Stimulated activated memory B cell treated with anti-CD40 and anti-IgM and Interleukin-4, amounts not matched to agents 10 μg/mL and 1 μg/mL and 100 μg/mL, for 72 hours (primary cell): ENCODE measurements at places on chromosomes 6 and 20.

DNA sequence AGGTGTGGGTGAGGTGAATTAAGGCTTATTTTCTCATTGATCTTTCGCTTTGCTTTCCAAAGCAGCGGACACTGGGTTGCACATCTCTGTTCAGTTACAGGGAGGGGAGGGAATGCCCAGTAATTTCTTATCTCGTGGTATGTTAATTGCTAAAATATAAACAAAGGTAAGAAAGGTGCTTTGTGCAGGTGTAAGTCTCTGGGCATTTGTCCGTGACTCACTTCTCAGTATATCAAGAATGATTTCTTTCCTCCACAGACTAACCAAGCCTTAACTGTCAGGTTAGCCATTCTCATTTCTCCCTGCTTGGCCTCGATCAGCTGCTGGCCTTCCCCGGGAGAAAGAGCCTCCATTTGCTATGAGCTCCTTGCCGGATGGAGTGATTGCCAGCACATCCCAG lies 862.1 kb downstream of the KIF16B start:
- no peak for ATAC-seq

- ATAC-seq = no peak
Observed at GRCh38 chr6:127939442-127940066, 38.7 kb upstream of the THEMIS start.

GRCh38 chr6:108002365-108003221 lies 44.6 kb upstream of the SEC63 start:
- ATAC-seq = no peak

GRCh38 chr20:18886756-18887155 lies 73.2 kb downstream of the SCP2D1 start:
- no peak for ATAC-seq

DNA sequence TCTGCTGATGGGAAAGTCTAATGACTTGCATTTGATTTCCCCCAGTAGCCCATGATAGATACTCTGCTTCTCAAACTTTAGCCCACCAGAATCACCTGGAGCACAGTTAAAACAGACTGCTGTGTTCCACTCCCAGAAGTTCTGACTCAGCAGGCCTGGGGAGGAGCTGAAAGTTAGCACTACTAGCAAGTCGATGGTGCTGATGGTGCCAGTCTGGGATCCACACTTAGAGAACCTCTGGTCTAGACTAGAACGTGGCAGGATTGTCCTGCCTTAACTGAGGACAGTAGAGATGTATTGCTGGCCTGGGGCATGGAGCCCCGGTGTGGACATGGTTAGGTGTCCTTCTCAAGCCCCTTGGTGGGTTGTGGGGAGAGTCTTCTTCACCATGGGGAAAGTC lies 8.7 kb downstream of the TOX2 start:
- peak; percentile 19 for ATAC-seq

- ATAC-seq = peak; percentile 24
Observed at GRCh38 chr6:100504786-100505737, 40.3 kb upstream of the SIM1 start.

DNA sequence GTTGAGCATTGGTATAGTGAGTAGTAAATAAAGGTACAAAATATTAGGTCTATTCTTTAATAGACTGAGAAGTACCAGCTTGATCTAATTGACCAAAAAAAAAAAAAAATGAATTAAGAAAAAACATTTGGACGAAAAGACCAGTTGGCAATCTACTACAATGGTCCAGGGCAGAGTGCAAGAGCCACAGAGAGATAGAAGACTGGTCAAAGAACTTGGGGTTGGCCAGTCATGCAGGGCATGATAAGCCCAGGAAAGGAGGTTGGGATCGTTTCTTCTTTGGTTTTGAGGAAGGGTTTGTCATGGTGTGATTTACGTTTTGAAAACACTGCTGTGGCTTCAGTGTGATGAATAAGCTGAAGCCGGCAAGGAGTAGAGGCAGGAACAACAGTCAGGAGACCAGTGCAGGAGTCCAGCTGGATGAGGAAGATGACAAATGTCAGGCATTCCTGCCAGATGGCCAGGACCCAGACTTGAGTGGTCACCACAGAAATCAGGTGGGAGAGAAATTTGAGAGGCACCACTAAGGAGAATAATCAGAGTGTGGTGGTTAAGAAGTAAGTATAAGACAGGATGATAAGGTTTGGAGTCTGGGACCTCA lies 14.0 kb downstream of the SMLR1 start:
- no peak for ATAC-seq

- no peak for ATAC-seq
Observed at GRCh38 chr6:119360262-119360915, 10.8 kb upstream of the MAN1A1 start.

DNA sequence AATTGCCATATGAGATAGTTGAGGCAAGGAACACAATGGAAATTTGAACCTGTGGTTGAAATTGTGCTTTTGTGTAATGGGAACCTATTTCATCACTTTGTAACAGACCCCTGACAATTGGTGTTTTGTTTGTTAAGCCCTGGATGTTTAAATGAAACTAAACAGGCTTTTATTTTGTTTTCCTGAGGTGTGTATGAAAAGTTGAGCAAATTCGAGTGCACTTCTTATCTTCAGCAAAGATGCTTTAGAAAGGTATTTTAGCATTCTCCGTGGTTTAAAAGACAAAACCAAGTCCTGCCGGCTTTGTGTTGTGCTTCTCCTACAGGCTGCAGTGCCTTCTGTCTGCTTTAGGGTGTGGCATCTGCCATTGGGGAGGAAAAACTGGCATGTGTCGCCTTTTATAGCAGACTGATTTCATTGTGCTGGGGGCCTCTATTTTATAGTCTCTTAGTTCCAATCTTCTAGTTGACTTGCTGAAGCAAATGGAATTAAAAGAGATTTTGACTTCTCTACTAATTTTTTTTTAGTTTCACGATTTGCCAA lies 2.2 kb upstream of the ARID1B start:
- no peak for ATAC-seq

GRCh38 chr20:48687117-48687800 lies 140.5 kb downstream of the PREX1 start:
- ATAC-seq = no peak

DNA sequence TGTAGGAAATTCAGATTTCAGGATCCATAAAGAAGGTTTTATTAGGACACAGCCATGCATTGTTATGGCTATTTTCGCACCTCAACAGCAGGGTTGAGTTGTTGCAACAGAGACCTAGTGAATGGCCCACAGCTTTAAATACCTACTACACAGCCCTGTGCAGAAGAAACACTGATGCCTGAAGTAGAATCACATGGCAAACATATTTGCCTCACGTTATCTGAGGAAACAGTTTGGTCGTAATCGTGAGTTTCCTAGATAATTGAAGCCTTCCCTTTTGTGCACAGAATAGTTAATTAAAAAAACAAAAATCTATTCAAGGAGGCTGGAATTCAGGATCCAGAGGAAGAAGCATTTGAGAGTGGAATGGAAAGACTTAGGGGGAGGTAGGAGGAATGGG lies 55.1 kb downstream of the GCNT2 start:
- ATAC-seq = no peak

DNA sequence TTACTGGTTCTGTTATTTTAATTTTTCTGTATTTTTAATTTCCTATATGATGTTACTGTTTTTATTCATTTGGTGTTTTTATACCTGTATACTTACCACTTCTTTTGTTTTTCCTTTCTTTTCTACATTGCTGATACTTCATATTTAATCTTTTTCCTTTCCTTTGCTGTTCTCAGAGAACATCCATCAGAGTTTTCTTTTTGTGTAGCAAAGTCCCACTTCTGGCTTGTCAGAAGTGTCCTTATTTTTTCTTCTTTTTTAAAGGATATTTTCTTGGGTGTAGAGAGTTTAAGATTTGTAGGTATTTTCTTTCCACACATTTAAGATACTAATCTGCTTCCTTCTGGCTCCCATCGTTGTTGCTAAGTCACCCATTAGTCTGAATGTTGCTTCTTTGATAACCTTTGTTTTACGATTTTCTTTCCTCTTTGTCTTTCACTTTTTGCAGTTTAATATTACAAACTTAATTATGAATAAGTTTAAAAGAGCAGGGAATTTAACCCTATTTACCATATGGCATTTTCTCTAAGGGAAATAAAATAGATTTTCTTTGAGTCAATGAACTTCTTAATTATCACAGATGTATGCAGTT lies 18.5 kb downstream of the CD2AP start:
- ATAC-seq = no peak

GRCh38 chr6:151380848-151381205 lies 10.5 kb downstream of the ZBTB2 start:
- ATAC-seq = peak; percentile 47

GRCh38 chr20:5888041-5888440 lies 62.3 kb downstream of the TRMT6 start:
- no peak for ATAC-seq
